MG63 (cell line): ENCODE measurements at places on chromosomes 2 and 18. TPM values are rescaled to one million over a fixed set of nuclear protein-coding genes. Genes with fewer than 3 reads are reported as not detected.
A peak's percentile ranks its signal among the peaks of the same experiment; 100 is the strongest.

LINC00305 gene
- not detected in 2 replicates for total RNA-seq

ANKRD30BL gene
- not detected in 2 replicates for total RNA-seq

ABCG8 gene
- not detected in 2 replicates for total RNA-seq

B4GALT6 gene
- 1.7 and 2.0 TPM in 2 replicates for total RNA-seq

UGT1A6 gene
- 0.20 and 0.35 TPM in 2 replicates for total RNA-seq

GRCh38 chr2:171416009-171416926 is 17.5 kb downstream of the METTL8 start:
- peak; percentile 91 for DNase-seq

FLACC1 gene
- 0.26 TPM in 1 of 2 replicates, not detected in the other for total RNA-seq

DNA sequence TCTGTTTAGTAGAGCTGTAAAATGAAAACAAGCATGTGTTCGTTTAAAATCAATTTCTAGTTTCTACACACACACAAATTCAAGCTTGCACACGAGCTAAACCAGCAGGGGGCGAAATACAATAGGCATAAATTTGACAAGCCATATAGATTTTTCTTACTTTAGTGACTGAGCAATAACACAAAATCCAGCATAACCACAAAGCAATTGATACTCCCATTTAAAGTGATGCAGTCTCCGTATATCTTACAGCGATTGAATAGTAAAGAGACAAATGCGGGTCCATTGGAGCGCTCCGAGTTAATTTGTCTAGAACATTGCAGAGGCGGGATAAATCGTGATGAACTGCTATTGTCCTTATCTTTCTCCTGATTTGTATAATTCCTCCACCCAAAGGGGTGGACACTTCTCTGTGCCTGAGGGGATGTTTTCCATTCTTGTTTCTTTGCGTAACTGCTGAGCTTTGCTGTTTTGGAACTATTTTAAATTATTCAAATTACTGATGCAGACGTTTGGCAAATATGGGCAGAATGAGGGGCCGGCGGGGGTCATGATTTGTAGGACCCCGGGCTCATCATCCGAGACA is 1.2 kb upstream of the AFTPH start:
- DNase-seq, result peak; percentile 33
